Neural progenitor cell (in vitro differentiated cells): ENCODE measurements at places on chromosomes 13 and 19. TPM values are rescaled to one million over a fixed set of nuclear protein-coding genes. Genes with fewer than 3 reads are reported as not detected.
A peak's percentile ranks its signal among the peaks of the same experiment; 100 is the strongest.

GRCh38 chr13:76036176-76036575 lies 400.0 kb downstream of the LMO7 start:
- no peak for DNase-seq

DNA sequence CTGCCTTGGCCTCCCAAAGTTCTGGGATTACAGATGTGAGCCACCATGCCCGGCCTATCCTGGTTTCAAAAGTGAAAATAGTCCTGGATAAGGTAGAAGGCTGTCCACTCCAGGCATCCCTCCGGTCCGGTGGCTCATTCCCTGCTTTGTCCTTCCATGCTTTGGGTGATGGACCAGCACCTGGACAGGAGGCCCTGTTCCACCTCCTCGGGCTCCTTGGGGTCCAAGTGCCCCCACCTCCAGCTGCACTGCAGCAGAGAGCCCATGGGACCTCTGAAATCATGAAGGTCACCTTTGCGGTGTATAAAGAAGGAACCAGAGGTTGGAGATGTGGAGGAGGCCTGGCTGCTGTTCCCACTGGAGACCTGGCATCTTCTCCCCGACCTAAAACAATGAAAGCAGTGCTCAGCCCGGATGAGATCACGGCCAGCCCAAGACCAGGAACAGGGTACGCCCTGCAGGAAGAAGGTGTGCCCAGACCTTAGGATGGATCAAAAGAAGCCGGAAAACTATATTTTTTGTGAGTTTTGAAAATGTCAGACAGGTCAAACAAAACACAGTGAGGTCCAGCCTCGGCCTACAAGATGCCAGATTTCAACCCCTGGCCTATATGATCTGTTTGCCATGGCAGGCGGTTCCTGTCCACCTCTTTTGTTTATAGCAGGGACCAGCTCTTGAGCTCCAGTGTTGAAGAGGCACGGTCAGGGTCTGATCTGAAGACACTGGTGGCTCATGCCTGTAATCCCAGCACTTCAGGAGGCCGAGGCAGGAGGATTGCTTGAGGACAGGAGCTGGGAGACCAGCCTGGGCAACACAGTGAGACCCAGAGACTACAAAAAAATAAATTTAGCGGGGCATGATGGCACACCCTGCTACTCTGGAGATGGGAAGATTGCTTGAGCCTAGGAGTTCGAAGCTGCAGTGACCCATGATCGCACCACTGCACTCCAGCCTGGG lies 5.8 kb downstream of the LSR start:
- DNase-seq = no peak

DNA sequence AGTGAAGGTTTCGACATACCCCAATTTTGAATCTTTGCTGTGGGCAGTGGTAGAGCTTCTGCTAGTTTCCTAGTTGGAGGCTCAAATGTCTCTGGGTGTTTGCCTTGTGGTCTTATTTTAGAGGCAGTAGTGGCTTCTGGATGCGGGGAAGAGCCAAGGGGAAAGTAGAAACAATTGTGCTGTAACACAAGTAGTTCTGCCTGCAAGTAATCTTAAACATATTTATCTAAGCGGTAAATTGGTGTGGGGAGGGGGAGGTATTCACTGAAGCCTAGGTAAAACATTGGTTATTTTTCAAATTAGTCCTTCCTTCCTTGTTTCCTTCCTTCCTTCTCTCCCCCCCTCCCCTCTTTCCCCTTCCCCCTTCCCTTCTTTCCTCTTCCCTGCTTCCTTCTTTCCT lies at the start of gene PCDH20:
Gene PCDH20 (minus strand): TSS at position 101 of the 400 bp plus-strand sequence. CDS start 691 bp downstream, outside the sequence.
- no peak for DNase-seq

GRCh38 chr13:114235697-114236096 lies 1.0 kb downstream of the CDC16 start:
- DNase-seq = peak; percentile 31

Gene IFI30
- total RNA-seq = 0.62 TPM in 1 of 2 replicates, not detected in the other

DNA sequence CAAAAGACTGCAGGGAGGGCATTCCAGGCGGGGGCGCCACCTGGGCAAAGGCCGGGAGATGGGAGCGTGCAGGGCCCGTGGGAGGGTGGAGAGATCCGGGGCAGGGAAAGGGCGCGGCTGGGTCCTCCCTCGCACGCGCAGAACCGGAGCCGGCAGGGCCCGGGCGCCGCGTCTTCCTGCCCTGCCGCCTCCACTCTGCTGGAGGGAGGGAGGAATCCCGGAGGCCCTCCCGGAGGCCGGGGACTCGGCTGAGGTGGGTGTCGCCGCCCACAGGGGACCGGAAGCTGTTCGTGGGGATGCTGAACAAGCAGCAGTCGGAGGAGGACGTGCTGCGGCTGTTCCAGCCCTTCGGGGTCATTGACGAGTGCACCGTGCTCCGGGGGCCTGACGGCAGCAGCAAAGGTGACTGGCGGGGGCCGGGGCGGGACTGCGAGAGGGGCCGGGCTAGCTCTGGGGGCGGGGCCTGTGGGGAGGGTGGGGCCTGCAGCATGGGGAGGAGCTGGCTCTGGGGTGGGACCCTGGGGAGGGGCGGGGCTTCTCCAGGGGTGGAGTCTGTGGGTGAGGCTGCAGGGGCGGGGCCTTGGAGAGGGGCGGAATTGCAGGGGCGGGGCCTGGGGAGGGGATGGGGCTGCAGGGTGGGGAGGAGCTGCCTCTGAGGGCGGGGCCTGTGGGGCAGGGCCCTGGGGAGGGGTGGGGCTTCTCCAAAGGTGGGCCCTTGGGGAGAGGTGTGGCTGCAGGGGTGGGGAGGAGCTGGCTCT lies 51.3 kb downstream of the CELF5 start:
- peak; percentile 97 for DNase-seq

Gene SLC17A7
- 1.4 TPM in 2 replicates for total RNA-seq

DNA sequence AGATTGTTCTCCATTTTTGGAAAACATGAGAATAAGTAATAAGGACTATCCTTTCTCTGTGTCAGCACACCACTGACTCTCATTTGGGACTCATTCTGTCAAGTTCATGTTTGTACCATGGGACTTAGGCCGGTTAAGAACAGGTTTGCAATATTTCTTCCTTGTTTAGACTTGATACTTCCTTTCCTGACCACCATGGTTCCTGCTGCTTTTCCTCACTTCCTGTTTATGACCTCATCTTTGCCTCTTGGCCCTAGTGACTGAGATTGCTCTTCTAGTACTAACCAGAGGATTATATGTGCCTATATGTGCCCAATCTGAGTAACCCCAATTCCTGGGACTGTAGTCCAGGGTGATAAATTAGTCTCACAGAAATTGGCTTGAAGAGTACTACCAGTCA lies 32.5 kb upstream of the NDFIP2 start:
- no peak for DNase-seq

DNA sequence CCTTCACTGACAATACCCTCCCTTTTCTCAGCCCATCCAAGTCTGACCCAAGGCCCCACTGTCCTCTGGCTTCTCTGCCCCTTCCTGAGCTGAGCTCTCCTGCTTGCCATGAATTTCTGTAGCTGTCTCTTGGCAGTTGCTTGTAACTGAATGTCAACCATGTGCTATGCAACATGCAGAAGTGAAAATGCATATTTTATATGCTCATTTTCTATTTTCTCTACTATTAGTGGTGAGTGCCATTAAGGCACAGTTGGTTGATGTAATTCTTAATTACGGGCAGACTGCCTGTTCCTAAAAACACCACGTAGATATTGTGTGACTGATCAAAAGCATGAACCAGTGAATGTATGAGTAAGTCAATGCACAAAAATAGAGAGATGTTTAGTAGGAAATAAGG lies 29.6 kb downstream of the TNFSF11 start:
- DNase-seq = no peak

DNA sequence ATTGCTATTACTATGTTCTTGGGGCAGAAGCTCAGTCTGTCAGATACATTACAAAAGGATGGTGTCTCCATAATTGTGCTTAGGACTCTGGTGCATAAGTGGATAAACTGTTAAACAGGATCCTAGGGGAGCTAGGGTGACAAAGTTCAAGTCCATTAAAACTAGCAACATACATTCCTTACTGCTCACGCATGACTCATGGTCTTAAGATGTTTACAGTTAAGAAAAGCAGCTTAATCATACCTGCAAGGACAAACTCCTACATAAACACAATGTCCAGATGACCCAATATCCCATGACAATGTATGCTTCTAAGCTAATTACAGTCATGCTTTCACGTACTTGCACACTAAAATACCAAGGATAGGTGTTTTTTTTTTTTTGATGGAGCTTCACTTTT lies 3.5 kb upstream of the ZNF701 start:
- no peak for DNase-seq

- DNase-seq = no peak
Measured at GRCh38 chr13:44374348-44374712, 706 bp downstream of the SERP2 start.

- DNase-seq = no peak
Measured at GRCh38 chr13:80010286-80010831, 330.6 kb downstream of the SPRY2 start.

- DNase-seq = no peak
Measured at GRCh38 chr13:41938918-41939317, 22.0 kb downstream of the VWA8 start.

Gene CD22
- total RNA-seq = 0.62 TPM in 1 of 2 replicates, not detected in the other

Gene TMEM190
- not detected in 2 replicates for total RNA-seq

GRCh38 chr19:33468361-33469170 lies 53.0 kb downstream of the PEPD start:
- no peak for DNase-seq

DNA sequence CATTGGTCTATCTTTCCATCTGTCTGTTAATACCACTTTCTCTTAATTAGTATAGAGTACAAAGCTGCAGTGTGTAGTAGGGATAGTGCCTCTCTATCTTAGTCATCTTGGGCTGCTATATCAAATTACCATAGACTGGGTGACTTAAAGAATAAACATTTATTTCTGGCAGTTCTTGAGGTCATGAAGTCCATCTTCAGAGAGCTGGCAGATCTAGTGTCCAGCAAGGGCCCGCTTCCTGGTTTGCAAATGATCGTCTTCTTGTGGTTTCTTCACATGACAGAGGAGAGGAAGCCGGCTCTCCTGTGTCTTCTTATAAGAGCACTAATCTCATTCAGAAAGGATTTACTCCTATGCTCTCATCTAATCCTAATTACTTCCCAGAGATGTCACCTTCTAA lies 6.1 kb downstream of the ZNF700 start:
- DNase-seq = no peak

DNA sequence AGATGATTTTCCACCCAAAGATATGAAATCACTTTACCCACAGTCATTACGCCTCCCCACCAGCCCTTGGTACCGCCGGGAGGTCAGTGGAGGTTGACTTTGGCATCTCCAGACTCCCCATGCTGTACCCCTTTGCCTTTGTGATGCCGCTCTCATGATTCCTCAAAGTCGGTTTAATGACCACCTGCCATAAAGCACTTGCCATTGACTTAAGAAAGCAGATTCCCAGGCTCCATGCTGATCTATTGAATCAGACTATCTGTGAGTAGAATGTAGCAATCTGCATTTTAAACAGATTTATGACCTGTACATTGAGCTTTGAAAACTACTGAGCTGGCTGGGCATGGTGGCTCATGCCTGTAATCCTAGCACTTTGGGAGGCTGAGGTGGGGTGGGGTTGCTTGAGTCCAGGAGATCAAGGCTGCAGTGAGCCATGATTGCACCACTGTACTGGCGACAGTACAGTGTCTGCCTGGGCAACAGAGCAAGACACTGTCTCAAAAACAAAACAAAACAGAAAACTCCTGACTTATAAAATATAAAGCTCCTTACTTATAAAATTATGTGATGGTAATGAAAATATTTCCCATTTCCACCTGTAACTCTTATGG lies 235.2 kb downstream of the KLF5 start:
- DNase-seq = no peak

GRCh38 chr13:100229603-100230002 lies 140.7 kb downstream of the PCCA start:
- DNase-seq = no peak

DNA sequence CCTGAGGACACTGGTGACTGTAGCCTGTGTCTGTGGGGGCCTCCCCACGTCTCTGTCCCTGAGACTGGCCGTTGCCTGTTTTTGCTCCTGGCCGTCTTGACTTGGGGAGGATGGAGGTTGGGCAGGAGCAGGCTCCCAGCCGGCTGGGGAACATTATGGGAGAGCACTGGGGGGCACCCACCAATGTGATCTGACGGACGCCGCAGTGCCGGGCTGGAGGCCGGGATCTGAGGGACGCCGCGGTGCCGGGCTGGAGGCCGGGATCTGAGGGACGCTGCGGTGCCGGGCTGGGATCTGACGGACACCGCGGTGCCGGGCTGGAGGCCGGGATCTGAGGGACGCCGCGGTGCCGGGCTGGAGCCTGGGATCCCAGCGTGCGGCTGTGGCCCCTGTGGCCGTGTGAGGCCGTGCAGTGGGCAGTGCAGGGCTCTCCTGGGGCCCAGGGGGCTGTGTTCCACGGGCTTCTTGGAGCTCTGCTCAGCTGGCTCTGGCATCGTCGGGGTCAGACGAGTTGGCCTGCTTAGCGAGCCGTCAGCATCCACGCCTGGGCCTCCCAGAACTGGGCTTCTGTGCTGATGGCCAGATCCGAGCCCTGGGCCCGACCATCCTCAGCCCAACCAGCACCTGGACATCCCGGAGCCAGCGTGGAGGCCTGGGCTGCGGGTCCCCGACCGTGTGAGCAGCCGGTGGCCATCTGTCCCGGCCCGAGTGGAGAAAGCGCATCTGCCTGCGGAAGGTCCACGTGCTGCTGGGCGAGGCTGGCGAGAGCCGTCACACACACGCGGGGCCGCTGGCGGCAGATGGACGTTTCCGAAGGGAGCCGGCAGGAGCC lies 45.8 kb downstream of the GAS6 start:
- no peak for DNase-seq

Gene KDELR1
- 106 and 161 TPM in 2 replicates for total RNA-seq

DNA sequence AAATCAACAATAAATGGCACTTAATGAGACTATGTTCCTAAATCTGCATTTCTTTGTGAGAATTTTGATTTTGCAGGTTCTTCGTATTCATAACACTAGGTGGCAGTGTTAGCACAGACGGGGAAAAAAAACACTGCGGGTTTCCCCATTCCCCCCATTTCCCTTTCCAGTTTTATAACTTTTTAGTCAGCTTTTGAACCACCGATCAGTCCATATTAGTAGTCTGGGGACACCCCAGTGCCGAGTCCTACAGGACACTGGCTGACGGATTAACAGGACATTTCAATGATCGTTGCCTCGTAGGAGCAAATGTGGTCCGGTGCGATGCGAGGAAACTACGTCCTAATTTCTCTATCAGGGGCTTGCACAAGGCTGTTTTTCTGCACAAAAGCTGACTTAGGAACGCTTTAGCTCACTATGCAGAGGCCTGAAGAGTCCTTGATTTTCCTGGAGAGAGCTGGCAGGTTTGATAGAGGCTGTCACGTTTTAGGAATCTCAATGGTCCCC lies 234.3 kb downstream of the LMO7 start:
- peak; percentile 37 for DNase-seq

GRCh38 chr13:48892053-48892687 lies 83.5 kb upstream of the FNDC3A start:
- no peak for DNase-seq

GRCh38 chr13:19927117-19927748 lies 31.3 kb upstream of the ZMYM2 start:
- peak; percentile 22 for DNase-seq

DNA sequence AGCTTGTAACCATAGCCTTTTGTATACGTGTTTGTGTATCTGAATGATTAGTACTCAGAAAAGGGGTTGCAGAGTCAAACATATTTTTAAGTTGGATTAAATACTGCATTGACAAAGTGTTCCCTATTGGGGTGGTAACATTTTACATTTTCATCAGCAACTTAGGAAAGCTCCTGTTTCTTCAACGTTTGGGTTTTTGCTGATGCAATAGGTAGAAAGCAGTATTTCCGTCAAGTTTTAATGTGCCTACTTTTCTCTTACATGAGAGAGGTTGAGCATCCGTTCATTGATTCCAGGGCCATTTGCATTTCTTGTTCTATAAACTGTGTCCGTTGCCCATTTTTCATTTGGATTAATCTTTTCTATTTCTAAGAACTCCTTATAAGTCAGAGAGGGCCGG lies 56.2 kb downstream of the SKA3 start:
- DNase-seq = no peak

GRCh38 chr19:23698711-23699520 lies 11.9 kb upstream of the ZNF675 start:
- no peak for DNase-seq
